ENCODE measurements at places on chromosomes 1 and 21. TPM values are rescaled to one million over a fixed set of nuclear protein-coding genes. Genes with fewer than 3 reads are reported as not detected.

AGRN gene
- 31.6 TPM for total RNA-seq

MAN1C1 gene
- total RNA-seq = 22.8 TPM

PRDX6 gene
- 319 TPM for total RNA-seq

RAVER2 gene
- total RNA-seq = 21.6 TPM

AADACL4 gene
- total RNA-seq = not detected

EXO5 gene
- 6.3 TPM for total RNA-seq

PADI2 gene
- total RNA-seq = 0.83 TPM

LCE1E gene
- total RNA-seq = not detected

FAM163A gene
- 0.13 TPM for total RNA-seq

INKA2 gene
- 10.8 TPM for total RNA-seq

SH3BGRL3 gene
- 81.7 TPM for total RNA-seq

FCGR3A gene
- total RNA-seq = 18.7 TPM

IQGAP3 gene
- 0.50 TPM for total RNA-seq

RIT1 gene
- 36.8 TPM for total RNA-seq

ALX3 gene
- not detected for total RNA-seq

GNG4 gene
- total RNA-seq = 0.42 TPM

LAPTM5 gene
- 37.0 TPM for total RNA-seq

ZMYND12 gene
- total RNA-seq = 0.78 TPM

DEPDC1 gene
- 0.78 TPM for total RNA-seq

C1QC gene
- 190 TPM for total RNA-seq

Data from esophagus muscularis mucosa (tissue), 4 donors.